HFFc6 (cell line): ENCODE measurements at places on chromosomes 4 and X. TPM values are rescaled to one million over a fixed set of nuclear protein-coding genes. Genes with fewer than 3 reads are reported as not detected.

DNA sequence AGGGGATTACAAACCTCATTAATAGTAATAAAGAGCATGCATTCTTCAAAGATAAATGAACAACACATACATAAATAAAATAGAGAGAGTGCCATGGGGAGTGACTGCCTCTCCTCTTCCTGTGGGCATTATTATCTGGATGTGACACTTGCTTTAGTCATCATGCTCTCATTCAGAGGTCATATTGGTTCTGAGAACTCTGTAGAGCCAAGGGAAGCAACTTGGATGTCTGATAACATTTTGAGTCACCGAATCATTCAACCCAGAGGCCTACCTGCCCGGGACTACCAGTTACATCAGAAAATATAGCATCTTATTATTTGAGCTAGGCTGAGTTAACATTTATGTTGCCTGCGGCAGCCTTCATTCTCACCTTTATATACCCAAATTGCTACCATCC, 489.5 kb downstream of the STIM2 start:
- DNase-seq, result peak; percentile 4

DNA sequence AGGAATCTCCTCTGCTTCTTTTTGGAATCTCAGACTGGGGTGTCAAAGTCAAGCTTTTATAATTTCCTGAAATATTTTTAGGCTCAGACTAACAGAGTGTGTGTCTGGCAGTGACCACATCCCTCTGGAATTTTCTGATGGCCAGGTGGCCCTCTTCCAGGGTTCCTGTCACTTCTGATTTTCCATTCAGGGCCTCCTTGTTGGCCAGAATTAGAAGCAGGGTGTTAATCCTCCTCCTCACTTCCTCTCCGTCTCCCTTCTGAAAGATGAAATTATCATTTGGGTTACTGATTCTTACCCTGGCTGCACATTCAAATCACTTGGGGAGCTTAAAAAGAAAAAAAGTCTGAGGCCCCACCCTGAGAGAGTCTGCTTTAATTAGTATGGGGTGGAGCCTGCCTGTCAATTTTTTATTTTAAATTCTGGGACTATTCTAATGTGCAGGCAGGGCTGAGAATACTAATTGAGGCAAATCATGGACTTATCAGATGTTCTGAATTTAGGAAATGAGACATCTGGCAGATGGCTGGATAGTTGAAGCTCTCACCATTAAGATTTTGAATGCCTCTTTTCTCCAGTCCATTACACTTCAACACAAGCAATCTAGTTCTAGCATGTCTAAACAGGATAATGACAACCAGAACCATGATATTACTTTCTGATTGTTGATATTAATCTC, 43.2 kb downstream of the HAND2 start:
- no peak for DNase-seq

- no peak for DNase-seq
Observed at GRCh38 chr4:1595789-1596325, 88.3 kb downstream of the FAM53A start.

DNA sequence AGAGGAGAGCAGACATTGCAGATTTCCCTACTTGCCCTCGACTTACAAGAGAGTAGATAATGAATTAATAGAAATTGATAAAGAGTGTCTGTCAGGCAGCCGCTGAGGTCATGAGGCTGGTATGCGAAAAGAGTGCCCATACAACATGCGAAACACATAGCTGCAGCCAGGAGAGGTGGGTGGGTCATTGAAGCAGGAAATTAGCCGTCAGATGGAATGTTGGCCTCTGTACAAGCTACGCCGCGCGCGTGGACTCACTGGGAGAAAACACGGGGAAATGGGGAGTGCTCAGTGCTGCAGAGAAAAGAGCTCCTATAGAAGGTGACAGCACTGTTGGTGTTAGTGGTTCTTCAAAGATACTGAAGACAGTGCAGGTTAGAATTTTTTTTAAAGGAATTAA, 125.1 kb downstream of the RAPGEF2 start:
- DNase-seq, result peak; percentile 52

GRCh38 chrX:154540897-154541535, 5.6 kb downstream of the G6PD start:
- no peak for DNase-seq

DNA sequence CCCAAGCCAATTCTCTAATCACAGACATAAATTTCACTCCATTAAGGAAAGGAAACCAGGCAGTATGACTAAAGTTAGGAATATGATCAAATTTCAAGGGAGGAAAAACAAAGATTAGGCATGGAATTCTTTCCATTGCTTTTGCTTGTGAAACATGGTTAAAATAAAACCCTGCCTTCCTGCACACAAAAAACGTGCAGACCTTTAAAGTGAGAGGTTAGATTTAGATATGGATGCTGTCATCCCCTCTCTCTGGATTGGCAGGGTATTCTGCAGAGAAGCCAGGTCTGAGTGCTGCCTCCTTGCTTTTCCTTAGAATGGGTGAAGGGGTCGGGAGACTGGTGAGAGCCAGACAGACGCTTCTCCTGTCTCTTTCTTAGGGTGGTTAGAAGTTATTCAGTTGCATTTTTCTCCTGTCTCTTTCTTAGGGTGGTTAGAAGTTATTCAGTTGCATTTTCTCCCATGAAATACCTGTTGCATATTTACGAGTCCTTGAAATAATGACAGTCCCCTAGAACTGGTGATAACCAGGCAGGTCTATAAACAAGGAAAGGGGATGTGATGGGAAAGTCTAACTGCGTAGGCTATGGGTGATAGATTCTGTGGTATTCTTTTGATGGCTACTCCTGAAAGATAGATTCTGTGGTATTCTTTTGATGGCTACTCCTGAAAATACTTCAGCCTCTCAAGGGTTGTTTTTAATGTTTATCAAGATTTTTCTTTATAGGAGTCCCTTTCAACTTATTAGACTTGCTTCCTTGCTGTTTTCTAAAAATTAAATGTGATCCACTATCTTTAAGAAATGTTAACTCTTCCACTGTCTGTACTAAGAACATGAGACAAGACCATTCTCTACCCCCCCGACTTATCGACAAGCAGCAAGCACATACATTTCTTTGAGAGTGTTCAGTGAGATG, 163.6 kb downstream of the SPRY1 start:
- DNase-seq, result peak; percentile 16

- DNase-seq, result no peak
Observed at GRCh38 chr4:33696041-33696440, 2548.3 kb downstream of the ARAP2 start.

- DNase-seq, result no peak
Observed at GRCh38 chrX:39170464-39170863, 369.2 kb downstream of the MID1IP1 start.

DNA sequence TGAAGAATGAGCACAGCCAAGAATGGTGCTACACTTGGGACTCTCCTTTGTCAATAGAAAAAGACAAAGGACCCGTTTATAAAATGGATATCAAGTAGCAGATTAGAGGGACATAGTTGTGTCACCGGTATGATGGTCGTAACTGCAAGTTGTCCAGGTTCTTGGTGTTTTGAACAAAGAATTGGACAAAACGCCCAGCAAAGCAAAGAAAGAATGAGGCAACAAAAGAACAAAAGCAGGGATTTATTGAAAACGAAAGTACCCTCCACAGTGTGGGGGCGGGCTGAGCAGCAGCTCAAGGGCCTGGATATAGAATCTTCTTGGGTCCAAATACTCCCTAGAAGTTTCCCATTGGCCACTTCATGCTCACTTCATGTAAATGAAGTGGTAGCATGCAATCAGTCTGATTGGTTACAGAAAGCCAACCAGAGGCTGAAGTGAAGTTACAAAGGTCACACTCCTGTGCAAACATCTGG, 54.7 kb downstream of the SHROOM3 start:
- DNase-seq, result no peak

DNA sequence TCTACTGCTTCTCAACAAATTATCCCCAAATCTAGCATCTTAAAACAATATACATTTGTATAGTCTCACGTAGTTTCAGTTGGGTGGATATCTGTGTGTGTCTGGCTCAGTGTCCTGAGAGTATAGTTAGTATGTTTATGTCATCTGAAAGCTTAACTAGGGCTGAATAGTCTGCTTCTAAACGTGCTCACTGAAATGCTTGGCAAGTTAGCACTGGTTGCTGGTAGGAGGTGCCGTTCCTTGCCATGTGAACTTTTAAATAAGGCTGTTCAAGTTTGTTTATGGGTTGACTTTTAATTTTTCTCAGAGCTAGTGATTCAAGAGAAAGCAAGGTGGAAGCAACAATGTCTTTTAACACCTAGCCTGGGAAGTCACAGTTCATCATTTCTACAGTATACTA, 1673.6 kb downstream of the PCDH7 start:
- no peak for DNase-seq

DNA sequence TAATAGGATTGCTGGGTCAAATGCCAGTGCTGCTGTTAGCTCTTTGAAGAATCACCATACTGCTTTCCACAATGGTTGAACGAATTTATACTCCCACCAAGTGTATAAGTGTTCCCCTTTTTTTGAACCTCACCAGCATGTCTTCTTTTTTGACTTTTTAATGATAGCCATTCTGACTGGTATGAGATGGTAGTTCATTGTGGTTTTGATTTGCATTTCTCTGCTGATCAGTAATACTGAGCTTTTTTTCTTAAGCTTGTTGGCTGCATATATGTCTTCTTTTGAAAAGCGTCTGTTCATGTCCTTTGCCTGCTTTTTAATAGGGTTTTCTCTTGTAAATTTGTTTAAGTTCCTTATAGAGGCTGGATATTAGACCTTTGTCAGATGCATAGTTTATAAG, 14.8 kb downstream of the USP38 start:
- DNase-seq, result no peak

DNA sequence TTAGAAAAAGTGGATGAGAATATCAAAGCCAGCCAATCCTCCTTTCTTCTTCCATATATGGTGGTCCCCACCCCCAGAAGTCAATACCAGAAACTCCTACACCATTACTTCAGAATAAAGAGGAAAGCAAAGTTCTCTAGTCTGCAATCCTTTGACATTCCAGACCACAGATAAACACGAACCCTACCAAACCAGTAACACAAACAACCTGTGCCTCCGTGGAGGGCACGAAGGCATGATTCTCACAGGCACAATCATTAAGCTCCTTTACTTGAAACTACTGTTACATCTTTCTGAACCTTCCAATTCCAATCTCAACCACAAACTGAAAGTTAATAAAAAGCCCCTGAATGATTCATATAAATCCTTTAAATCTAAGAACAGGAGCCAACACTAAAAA, 16.3 kb downstream of the MAML3 start:
- no peak for DNase-seq

GRCh38 chr4:189232274-189232673, 708.4 kb upstream of the FRG1 start:
- no peak for DNase-seq

- DNase-seq, result peak; percentile 88
Observed at GRCh38 chr4:152310257-152310656, 225.6 kb downstream of the FBXW7 start.

DNA sequence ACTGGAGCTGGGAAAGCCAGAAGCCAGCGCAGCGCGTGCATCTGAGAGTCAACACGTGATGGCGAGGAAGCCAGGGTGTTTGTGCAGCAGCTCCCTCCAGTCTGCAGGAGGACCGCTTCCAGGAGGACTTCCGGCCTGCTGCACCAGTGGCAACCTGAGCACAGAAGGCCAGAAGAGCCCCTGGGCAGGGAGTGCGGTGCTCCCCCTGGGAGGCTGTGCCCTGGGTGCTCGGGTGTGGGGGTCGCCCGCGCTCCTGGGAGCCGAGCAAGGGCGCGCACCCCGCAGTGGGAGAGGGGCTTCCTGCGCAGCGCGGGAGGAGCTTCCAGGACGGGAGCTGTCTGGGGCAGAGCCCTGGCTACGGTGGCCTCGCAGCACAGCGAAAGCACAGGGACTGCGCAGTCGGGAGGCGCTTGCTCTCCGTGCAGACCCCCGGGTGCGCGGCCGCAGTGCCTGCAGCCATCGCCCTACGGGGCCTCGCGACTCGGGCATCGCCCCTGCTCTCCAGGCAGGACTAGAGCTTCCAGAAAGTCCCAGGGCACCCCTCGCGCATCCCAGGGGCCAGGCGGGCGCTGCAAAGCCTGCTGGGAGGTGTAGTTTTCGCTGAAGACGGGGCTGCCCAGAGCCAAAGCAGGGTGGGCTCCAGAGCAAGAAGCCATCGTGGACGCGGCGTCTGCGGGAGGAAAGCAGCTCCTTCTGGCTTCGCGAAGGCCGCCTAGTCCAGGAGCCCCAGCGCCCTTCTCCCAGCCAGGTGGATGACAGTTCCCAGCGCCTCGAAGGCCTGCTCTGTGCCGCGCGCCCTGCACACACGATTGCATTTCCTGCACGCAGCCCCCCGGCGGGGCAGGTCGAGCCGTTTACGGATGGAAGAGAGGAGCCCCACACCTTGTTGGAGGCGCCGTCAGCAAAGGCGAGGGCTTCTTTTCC, 24.1 kb upstream of the WFS1 start:
- DNase-seq, result no peak

- DNase-seq, result no peak
Observed at GRCh38 chr4:139922406-139923024, 231.5 kb downstream of the MAML3 start.

- DNase-seq, result no peak
Observed at GRCh38 chr4:154942176-154942575, 161.1 kb downstream of the RBM46 start.

DNA sequence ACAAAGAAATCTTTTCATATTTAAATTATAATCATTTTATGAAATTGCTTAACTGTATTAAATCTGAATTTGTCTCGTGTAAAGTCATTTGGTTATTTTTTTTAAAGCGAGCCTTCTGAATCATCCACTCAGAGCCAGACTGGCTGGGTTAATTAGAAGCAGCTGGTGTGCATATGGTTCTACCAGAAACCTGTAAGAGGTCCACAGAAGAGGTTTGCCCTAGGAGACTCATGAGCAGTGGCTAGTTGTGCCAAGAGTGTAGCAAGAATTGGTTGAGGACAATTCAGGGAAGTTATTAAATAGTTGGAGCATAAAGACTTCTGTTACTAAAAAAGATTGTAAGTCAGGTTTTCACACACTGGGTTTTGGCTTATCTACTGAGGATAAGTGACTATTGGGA, 267.4 kb downstream of the IL1RAPL2 start:
- no peak for DNase-seq

The ATP1B4 gene
- total RNA-seq, result not detected in 3 replicates

The DCAF12L1 gene
- not detected in 3 replicates for total RNA-seq

The RBM3 gene
- total RNA-seq, result 151 to 394 TPM (median 222 TPM) in 3 replicates
